T-cell (primary cell): ENCODE measurements at places on chromosomes 1 and 21.

DNA sequence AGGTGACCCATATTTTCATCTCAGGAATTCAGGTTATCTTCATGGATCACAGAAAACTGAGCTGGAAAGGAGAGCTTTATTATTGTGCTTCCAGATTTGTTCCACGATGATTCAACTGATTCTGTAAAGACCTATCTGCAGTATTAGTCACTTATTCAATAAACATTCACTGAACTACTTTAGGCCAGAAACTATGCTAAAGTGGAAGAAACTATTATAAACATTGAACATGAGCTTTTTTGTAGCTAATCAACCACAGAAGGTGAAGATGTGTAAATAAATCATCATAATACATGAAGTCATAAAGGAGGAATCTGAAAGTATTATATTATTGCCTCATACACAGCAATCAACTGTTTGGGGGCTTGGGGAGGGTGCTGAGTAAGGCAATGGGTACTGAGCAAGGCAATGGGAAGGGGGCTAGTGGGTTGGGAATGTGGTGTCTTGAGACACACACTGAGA, 30.6 kb upstream of the EXO1 start:
- DNase-seq: no peak

- DNase-seq: no peak
Observed at GRCh38 chr1:85330711-85331290, 54.4 kb upstream of the BCL10 start.

- no peak for DNase-seq
Observed at GRCh38 chr1:198166900-198167299, 10.1 kb downstream of the NEK7 start.

DNA sequence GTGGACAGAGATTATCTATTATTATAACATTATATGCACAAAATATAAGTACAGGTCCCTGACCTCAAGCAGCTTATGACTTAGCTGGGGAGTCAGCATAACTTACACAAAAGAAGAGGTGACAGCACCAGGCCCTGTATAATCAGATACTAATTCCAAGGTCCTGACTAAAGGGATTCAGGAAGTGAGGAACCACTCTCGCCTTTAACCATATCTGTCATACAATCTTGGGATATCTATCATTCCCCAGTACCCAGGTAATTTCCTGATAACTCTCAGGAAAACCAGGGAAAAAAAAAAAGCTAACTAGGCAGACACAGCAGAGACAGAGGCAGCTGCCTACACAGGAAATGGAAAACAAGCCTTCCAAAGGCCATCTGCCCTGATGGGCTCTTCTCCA, 78.5 kb upstream of the CAMK1G start:
- no peak for DNase-seq

- DNase-seq: no peak
Observed at GRCh38 chr1:203934027-203934426, 72.6 kb downstream of the SNRPE start.

GRCh38 chr1:204072931-204073836, at the start of gene SOX13:
SOX13 (plus strand) TSS chr1:204073115; CDS start chr1:204112916, 39,801 bp downstream.
- DNase-seq: peak; percentile 27

GRCh38 chr1:181662606-181663005, 179.3 kb downstream of the CACNA1E start:
- no peak for DNase-seq

- DNase-seq: no peak
Observed at GRCh38 chr1:210731193-210731592, 402.5 kb downstream of the HHAT start.
